ENCODE measurements at places on chromosomes 4 and X.

DNA sequence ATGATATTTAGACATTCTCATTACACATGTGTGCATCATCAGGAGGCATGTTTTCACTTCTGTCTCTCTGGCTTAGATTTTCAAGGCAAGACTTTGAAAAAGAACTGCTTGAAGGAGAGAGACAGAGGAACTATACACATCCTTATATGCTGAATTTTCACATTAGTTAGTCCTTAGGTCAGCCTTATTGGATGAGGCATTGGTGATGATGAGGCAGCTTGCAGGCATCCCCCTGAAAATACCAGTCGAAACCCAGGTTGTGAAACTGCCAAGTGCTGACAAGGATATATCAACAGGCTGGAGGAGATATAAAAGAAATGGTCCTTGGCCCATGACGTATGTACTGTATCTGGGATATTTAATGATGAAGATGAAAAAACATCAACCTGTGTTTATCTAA, 297.2 kb upstream of the AADAT start:
- peak; percentile 46 for DNase-seq

GRCh38 chrX:41241962-41242361, 92.0 kb upstream of the DDX3X start:
- DNase-seq, result no peak

GRCh38 chr4:36133658-36134057, 110.7 kb downstream of the ARAP2 start:
- DNase-seq, result no peak

DNA sequence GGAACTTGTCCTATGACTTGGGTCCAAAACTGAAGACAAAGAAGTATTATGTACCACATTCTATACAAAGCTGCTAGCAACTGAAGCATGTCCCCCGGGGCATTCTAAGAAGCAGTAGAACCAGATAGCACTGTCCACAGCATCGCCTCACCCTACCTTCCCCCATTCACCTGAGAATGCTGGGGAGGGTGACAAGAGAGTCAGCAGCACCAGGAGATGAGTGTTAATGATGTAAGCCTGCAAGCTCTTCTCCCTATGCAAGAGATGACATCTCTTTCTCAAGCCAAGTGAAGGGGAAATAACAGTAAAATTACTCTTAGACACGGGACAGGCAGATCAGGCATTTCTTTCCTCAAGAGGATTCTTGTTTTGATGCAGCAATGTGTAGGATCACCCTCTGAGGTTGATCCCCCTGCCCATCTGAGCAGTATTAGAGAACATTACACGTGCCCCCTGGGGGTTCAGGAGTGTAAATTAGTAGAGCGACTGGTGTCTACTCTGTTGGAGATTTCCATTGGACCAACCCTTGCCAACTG, 13.9 kb upstream of the TLR1 start:
- no peak for DNase-seq

GRCh38 chr4:158397781-158398180, 123.9 kb upstream of the RXFP1 start:
- DNase-seq, result no peak

DNA sequence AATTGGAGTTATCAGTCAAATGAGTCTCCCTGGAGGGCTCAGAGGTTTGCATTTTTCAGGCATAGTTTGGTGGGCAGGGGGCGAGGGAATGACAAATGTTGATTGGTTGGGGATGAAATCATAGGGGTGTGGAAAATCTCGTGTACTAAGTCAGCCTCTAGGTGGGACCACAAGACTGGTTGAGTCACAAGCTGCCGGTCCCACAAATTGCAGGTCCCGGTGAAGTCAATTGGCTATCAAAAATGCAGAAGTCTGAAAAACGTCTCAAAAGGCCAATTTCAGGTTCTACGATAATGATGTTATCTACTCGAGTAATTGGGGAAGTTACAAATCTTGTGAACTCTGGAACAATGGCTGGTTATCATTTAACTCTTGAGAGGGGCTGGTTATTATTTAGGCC, 98.8 kb upstream of the DHX15 start:
- DNase-seq, result peak; percentile 18

DNA sequence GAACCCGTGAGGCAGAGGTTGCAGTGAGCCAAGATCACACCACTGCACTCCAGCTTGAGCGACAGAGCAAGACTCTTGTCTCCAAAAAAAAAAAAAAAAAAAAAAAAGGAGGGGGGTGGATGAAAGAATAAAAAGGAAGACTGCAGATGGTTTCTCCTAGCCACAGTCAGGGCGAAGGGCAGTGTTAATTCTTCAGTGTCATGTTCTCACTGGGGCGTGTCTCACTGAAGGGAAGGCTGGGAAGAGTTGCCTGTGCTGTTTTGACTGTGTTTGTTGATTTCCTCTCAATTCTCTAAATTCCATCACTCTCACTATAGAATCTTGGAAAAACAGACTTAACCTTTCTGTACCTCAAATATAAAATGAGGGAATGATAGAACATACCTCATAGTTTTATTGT, 71.6 kb upstream of the DHX15 start:
- DNase-seq, result peak; percentile 18

DNA sequence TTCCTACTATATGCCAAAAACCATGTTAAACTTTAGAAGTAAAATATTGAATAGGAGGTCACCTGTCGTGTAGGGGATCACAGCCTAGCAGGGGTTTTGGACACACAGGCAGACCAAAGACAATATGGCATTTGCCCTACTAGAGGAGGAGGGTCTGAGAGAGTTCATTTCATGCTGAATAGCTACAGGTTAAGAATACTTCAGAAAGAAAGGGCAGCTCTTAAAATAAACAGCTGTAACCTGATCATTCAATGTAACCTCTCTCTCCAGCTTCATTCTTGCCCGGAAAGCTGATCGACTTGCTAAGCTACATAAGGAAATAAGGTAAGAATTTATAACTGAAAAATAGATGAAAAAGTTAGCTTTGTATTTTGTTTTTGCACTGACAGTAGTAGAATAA, 79.9 kb downstream of the MAOA start:
- no peak for DNase-seq

DNA sequence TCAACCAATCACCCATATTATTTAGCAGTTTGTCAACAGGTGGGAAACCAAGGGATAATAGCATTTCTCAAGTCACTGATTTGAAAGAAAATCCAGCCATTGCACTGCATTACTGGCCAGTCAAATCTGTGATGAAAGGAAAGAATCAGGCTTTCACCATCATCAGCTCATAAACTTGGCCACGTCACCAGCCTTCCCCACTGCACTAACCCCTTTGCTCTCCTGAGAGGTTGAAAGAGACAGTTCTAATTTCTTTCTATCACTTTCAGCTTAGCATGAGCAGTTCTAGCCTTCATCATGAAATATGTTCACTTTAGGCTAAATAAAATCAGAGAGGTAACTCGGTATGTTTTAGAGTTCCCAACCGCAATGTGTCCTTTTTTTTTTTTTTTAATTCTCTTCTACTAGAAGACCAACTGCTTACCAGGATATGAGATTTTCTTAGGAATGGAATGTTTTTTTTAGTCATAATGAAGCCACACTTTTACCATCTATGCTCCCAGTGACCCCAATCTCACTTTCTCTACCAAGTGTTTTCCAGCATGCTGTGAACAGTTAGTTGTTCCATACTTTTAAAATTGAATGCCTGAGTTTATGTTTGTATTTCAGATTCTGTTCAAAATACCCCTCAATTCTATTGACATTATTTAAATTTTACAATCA, 55.7 kb upstream of the SLC7A11 start:
- DNase-seq, result no peak

- peak; percentile 12 for DNase-seq
Observed at GRCh38 chr4:74635074-74635473, 159.2 kb downstream of the BTC start.

DNA sequence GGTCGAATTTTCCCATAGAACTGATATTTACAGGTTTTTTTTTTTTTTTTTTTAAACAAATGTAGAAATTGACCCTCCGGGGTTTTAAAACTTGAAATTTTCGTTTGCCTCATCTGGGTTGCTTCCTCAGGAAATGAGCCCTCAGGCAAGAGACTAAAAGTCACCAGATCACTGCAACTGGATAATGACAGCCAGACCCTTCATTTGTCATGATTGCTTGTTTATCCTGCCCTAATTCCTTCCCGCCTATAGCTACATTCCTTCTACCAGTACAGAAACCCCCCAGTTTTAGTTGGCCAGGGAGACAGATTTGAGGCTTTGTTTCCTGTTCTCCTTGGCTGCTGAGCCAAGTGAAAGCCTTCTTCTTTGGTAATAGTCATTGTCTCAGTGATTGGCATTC, 44.0 kb upstream of the IGFBP7 start:
- peak; percentile 54 for DNase-seq

DNA sequence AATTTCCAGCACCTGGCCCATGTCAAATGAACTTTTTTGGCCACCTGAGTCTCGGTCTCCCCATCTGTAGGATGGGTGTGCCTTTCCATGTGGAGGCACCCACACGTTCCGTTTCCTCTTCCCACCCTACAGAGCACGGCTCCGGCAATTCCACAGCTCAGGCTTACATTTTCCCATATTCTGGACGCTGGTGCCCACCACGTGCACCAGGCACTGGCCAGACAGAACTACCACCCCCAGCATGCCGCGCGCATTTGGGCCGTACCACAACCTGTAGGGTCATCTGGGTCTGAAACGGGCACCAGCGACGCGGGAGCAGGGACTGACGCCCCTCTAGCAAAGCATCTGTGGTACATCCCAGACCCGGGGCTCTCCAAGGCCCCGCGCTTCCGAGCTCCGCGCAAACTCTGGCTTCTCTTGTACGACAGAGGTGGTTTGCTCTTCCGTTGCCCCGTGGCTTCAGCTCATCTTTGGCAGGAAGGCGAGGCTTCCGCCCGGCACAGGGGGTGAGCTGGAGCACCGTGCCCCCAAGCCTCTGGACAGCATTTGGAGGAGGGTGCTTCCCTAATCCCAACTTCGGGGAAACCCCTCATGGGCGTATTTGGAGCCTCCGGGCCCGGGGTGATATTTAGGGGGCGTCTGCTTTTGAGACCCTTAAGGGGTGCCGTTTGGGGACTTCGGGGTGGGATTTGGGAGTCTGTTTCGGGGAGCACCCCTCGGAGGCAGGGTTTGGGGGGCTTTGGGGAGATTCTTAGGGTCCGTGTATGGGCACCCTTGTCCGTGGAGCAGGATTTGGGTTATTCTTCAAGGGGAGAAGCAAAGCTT, 3.0 kb upstream of the UBA1 start:
- peak; percentile 87 for DNase-seq

DNA sequence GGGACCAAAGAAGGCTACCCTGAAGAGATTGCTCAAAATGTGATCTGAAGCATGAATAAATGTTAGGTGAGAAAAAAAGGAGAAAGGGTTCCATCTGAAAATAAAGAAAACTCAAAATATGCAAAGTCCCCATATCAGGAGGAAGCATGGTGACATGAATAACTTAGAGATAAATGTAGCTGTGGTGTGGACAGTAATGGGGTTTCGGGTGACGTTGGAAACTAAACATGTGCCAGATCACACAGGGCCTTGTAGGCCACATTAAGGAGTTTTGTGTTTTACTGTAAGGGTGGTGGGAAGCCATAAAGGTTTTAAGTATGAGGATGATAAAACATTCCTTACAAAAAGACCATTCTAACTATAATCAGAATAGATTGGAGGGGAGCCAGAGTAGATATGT, 40.3 kb upstream of the ACSL4 start:
- DNase-seq, result no peak

DNA sequence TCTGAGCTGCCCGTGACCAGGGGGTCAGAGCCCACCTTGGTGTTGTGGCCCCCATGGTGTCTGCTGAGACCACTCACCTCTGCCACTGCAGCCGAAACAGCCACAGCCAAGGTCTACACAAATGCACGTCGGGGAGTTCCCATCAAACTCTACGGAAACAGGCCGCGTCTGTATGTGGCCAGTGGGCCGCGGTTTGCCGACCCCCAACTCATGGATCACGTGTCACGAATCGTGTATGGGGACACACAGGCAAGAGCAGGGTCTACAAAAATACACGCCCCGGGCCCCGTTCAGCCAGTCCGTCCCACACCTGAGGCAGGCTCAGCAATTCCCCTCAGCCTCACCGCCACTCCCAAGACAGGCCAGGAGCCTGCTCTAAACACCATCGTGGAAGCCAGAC, 53.8 kb downstream of the FAM53A start:
- no peak for DNase-seq

GRCh38 chrX:11129534-11130105, 18.5 kb downstream of the HCCS start:
- no peak for DNase-seq

DNA sequence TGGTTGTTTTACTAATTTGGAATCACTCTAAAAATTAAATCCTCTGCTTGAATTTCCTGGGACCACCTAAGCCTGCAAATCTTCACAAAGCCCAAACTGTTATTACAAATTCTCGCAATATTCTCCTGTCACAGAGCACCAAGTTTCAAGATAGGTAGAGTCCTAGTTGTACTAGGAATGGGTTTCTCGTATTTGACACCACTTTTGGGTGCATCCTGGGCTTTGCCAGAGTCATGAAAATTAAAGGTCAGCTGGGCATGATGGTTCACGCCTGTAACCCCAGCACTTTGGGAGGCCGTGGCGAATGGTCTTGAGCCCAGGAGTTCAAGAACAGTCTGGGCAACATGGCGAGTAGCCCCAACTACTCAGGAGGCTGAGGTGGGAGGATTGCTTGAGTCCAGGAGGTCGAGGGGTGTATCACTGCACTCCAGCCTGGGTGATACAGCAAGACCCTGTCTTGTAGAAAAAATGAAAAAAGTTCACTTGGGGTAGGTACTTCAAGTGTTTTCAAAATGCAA, 30.6 kb upstream of the MANBA start:
- DNase-seq, result no peak

- peak; percentile 100 for DNase-seq
Observed at GRCh38 chr4:107896158-107896645, 35.1 kb upstream of the CYP2U1 start.

DNA sequence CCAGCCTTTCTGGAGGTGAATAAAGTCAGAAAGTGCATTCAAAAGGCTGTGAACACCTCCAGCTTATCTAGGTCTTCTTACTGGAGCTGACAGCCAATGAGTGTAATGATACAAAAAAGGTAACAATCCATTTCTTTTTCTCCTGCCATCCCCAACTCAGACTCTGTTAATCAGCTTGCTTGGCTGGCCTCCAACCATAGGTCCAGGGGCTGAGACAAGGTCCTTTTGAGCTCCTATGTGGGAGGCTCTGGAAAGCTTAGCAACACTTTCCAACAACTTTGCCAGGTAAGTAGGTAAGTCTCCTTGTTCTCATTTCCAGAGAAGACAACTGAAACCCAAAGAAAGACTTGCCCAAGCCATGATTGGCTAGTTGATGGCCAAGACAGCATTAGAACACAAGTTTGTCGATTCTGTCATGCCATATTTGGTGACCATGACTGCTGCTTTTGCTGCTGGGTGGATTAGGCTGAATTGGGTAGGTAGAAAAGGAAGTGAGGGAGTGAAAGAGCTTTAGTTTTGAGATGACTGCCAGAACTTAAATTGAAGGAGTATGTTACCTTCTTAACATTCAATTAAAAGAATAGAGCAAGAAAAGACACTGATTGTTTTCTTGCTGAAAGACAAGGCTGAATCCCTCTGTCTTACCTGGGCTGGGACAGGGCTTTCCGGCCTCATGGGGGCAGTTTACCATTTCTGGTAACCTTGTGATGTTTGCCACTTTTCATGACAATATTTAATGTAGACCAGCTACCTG, 22.8 kb downstream of the VSIG4 start:
- no peak for DNase-seq

All from astrocyte (in vitro differentiated cells and primary cell).